CD4-positive, CD25-positive, alpha-beta regulatory T cell (primary cell): ENCODE measurements at places on chromosomes 16 and 17.

- H3K4me3 ChIP-seq, result no peak overlapping the region
- no peaks in the 10 kb centered on the region for H3K36me3 ChIP-seq
- DNase-seq, result no peak
- no peaks in the 10 kb centered on the region for H3K4me1 ChIP-seq
- no peak overlapping the region for H3K27ac ChIP-seq
Measured at GRCh38 chr17:69962436-69962995, 112.5 kb upstream of the KCNJ16 start.

GRCh38 chr16:53537626-53538025 is 34.6 kb upstream of the AKTIP start:
- DNase-seq, result no peak
- H3K4me3 ChIP-seq, result peak overlapping the region; percentile 34
- no peaks in the 10 kb centered on the region for H3K27me3 ChIP-seq
- H3K36me3 ChIP-seq, result no peaks in the 10 kb centered on the region
- H3K4me1 ChIP-seq, result peaks cover 28% of the 10 kb centered on the region

DNA sequence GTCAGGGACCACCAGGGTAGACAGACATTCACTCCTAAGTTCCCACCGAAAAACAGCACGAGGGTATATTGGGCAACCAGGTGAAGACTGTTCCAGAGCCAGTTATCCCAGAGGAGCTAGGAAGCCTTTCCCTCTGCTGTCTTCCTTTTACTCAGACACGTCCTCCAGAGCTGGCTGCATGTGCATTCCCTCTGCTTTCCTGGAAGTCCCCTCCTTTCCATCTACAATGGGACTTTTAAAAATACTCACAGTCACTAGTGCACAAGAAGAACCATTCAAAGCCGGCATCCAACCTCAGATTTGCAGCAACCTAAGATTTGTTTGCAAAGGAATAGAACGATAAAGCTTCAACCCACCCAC is 32.5 kb upstream of the CRISPLD2 start:
- H3K4me3 ChIP-seq, result no peak overlapping the region
- no peak overlapping the region for H3K27ac ChIP-seq
- no peaks in the 10 kb centered on the region for H3K4me1 ChIP-seq

DNA sequence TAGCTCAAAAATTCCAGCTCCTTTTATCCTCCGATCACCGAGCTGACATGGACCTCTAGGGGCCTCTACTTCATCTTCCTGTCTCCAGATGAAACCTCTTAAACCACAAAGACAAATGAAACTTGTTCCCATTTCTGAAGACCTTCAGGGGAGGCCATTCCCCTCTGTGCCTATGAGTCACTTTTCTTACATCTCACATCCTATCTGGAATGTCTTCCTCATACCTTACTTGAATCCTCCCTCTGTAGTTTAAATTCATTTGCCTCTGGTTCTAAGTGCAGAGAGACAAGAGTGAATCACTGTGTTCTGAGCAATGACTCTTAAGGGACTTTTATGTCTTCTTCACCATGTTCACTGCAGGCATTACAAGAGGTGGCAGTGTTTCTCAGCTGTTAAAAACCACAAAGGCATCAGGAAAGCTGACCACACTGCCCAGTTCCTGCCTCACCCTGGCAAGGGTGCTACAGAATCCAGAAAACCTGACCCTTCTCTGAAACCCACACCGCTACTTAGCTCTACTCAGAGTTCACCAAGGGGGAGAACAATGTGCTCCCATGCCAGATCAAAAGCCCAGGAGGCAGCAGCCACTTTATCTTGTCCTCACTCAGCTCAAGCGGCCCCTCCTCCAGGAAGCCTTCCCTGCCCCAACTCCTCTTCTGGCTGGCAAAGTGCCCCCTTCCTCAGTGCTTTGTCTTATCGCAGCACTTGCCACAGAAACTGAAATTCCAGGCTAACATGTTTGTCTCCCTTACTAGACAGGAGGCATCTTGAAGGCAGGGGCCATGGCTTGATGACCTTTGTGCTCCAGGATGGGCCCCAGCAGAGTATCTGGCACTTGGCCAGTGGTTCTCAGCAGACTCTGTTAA is 6.4 kb downstream of the CUEDC1 start:
- no peaks in the 10 kb centered on the region for H3K27me3 ChIP-seq
- no peak overlapping the region for H3K4me3 ChIP-seq
- H3K36me3 ChIP-seq, result no peaks in the 10 kb centered on the region
- peak; percentile 13 for DNase-seq
- H3K4me1 ChIP-seq, result peaks cover 14% of the 10 kb centered on the region

DNA sequence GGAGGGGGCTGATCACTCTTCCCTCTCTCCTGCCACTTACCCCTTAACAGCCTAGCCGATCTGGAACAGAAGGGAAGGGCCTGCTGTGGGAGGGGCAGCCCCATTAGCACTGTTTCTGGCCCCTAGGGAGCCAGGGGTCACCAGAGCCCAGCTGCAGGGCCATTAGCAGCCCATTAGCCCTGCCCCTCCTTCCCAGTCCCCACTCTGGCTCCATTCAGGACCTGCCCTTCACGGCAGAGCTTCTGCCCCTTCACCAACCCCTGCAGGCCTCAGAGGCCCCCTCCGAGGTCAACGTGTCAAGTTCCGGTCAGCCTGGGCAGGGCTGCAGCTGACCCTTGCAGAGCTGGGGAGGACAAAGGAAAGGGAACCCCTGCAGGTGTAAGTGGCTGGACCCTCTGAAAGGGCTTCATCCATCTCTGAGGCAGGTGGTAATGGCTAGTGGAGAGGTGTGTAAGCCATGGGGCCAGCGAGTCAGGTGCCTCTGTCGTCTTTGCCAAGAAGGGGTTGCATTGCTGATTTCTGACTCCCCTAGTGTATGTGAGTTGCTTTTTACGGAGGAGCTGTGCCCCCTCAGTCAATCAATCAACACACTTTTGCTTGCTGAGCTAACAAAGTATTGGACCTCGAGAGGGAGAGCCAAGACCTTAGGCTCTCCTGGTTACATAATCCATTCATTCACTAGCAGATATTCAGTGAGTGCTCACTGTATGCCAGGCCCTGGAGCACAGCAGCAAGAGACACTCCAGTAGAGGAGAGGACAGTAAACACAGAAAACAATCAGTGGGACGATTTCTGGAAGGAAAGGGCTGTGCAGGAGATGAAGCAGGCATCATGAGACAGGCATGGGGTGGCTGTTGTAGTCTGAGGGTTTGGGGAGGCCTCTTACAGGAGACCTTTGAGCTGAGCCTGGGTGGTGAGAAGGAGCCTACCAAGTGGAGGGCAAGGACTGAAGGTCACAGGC is 18.2 kb upstream of the KCNJ12 start:
- H3K36me3 ChIP-seq, result no peaks in the 10 kb centered on the region
- H3K4me1 ChIP-seq, result no peaks in the 10 kb centered on the region
- DNase-seq, result no peak
- H3K27me3 ChIP-seq, result no peaks in the 10 kb centered on the region
- no peak overlapping the region for H3K27ac ChIP-seq
- H3K4me3 ChIP-seq, result no peak overlapping the region

GRCh38 chr17:36590082-36590481 is 1.6 kb upstream of the DHRS11 start:
- H3K4me3 ChIP-seq, result no peak overlapping the region
- DNase-seq, result no peak
- H3K4me1 ChIP-seq, result peaks cover 11% of the 10 kb centered on the region
- H3K27ac ChIP-seq, result peak overlapping the region; percentile 37

- no peaks in the 10 kb centered on the region for H3K36me3 ChIP-seq
- peaks cover 28% of the 10 kb centered on the region for H3K27me3 ChIP-seq
- H3K4me1 ChIP-seq, result peaks cover 40% of the 10 kb centered on the region
- DNase-seq, result no peak
Measured at GRCh38 chr16:67170168-67170948, at the start of gene NOL3. Gene NOL3, plus strand, starts transcription at chr16:67170538.

- no peak for DNase-seq
- peaks cover 1% of the 10 kb centered on the region for H3K27me3 ChIP-seq
- no peaks in the 10 kb centered on the region for H3K36me3 ChIP-seq
- H3K27ac ChIP-seq, result no peak overlapping the region
Measured at GRCh38 chr17:52134641-52135040, 23.9 kb downstream of the CA10 start.

DNA sequence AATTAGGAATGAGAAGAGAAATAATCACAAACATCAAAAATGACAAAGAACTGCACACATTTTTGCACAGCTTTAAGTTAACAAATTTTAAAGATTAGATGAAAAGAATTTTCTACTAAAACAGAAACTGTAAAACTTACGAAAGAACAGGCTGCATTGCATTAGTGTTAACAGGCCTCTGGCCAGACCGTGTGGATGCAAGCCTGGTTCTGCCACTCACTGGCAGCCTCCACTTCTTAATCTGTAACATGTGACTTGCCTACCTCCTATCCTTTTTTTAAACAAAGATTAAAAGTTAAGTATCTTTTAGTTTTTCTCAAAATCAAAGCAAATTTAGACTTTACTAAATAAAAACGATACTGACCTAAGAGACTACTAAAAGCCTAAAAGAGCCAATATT is 37.5 kb downstream of the CREBBP start:
- DNase-seq, result no peak
- H3K36me3 ChIP-seq, result peaks cover 18% of the 10 kb centered on the region
- H3K4me3 ChIP-seq, result no peak overlapping the region
- peaks cover 12% of the 10 kb centered on the region for H3K4me1 ChIP-seq
- H3K27ac ChIP-seq, result no peak overlapping the region

DNA sequence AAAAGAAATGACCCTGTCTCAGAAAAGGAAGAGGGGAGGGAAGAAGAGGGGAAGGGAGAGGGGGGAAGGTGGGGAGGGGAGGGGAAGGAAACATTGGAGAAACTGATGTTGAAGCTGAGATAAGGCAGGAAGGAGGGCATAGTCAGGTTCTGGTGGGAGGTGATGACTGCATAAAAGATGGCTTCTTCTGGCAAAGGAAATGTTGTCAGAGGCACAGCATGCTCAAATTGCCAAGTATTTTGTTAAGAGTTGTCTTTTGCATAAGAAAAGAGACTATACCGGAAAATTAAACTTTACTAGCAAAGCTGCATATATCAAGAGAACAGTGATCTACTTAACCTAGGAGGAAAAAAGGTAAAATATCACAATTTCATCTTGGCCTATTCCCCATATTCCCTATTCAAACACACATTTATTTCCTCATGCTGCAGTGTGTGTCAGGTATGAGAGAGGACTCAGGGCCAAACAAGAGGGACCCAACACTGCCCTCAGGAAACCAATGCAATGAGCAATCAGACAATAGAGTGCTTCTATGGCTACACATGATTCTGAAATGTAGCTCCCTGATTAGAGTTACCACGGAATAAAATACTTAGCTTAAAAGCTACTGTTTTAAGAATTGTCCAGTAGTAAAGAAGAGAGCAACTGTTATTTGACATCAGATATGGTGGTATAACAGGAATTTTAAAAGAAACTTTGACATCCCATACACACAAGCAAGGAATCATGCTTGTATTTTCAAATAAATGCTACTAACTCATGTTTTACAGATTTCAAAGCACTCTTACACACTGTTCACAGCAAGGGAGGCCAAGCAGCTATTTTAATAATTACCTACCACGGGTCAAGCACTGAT is 80.9 kb downstream of the PARN start:
- no peaks in the 10 kb centered on the region for H3K4me1 ChIP-seq
- H3K36me3 ChIP-seq, result peaks cover 58% of the 10 kb centered on the region
- no peak for DNase-seq
- no peaks in the 10 kb centered on the region for H3K27me3 ChIP-seq

GRCh38 chr17:44900894-44901293 is 1.6 kb upstream of the EFTUD2 start:
- H3K27ac ChIP-seq, result no peak overlapping the region
- H3K4me3 ChIP-seq, result no peak overlapping the region
- peaks cover 30% of the 10 kb centered on the region for H3K4me1 ChIP-seq

GRCh38 chr17:59845595-59846393 is 46.9 kb downstream of the TUBD1 start:
- peaks cover 3% of the 10 kb centered on the region for H3K36me3 ChIP-seq
- peak overlapping the region; percentile 97 for H3K27ac ChIP-seq
- peak overlapping the region; percentile 52 for H3K4me3 ChIP-seq

DNA sequence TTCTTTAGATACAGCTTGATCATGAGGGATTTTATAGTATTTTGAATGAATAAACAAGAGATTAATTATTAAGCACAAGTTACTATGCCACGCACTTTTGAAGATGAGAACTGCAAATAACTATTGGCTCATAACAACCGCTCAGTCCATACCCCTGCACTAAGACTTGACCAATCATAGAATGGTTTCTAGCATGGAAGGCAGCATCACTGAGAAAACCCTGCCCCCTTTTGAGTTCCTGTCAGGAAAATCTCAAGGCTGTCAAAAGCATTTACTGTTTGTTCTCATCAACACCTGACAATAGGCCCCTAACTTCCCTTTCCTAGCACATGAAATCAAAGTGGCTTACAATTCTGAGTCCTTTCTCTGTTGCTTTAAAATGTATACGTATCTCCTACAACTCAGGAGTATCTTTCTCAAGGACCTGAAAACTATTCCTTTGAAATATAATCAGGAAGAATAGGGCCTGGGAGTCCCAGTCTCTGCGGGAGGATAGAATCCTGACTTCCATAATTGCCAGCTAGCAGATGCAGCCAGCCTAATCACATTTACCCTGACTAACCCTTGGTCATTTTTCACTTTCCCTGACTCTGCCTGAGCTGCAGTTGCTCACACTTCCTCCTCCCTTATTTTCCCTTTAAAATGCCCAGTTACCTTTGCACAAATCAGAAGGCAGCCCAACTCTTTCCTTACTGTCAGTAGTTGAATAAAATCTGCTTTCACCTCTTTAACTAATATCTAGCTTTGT is 9.1 kb upstream of the MMD start:
- peaks cover 2% of the 10 kb centered on the region for H3K27me3 ChIP-seq
- H3K4me3 ChIP-seq, result no peak overlapping the region
- H3K36me3 ChIP-seq, result no peaks in the 10 kb centered on the region
- no peaks in the 10 kb centered on the region for H3K4me1 ChIP-seq
- no peak for DNase-seq

- H3K27ac ChIP-seq, result no peak overlapping the region
- DNase-seq, result no peak
- peaks cover 11% of the 10 kb centered on the region for H3K4me1 ChIP-seq
Measured at GRCh38 chr17:80105762-80106161, 4.4 kb downstream of the GAA start.

GRCh38 chr17:83190601-83191387 is 111.4 kb downstream of the METRNL start:
- no peak overlapping the region for H3K4me3 ChIP-seq
- H3K4me1 ChIP-seq, result peaks cover 10% of the 10 kb centered on the region
- H3K36me3 ChIP-seq, result no peaks in the 10 kb centered on the region
- H3K27ac ChIP-seq, result no peak overlapping the region
- no peaks in the 10 kb centered on the region for H3K27me3 ChIP-seq
- no peak for DNase-seq

GRCh38 chr17:79108232-79108850 is 33.7 kb downstream of the ENGASE start:
- H3K4me3 ChIP-seq, result no peak overlapping the region
- no peaks in the 10 kb centered on the region for H3K36me3 ChIP-seq
- no peak for DNase-seq
- H3K4me1 ChIP-seq, result no peaks in the 10 kb centered on the region
- no peaks in the 10 kb centered on the region for H3K27me3 ChIP-seq
- H3K27ac ChIP-seq, result no peak overlapping the region

- H3K4me3 ChIP-seq, result no peak overlapping the region
- H3K27me3 ChIP-seq, result no peaks in the 10 kb centered on the region
- no peak for DNase-seq
Measured at GRCh38 chr17:48051706-48052486, 3.7 kb downstream of the NFE2L1 start.

- no peaks in the 10 kb centered on the region for H3K36me3 ChIP-seq
- DNase-seq, result no peak
- H3K4me3 ChIP-seq, result no peak overlapping the region
- H3K27me3 ChIP-seq, result no peaks in the 10 kb centered on the region
- no peak overlapping the region for H3K27ac ChIP-seq
Measured at GRCh38 chr16:65487231-65487630, 365.4 kb upstream of the CDH11 start.
